ENCODE measurements at places on chromosomes 6 and 20.
A peak's percentile ranks its signal among the peaks of the same experiment; 100 is the strongest.

- no peak for DNase-seq
These were observed 855.8 kb upstream of the CITED2 start for GRCh38 chr6:140230282-140230681.

- DNase-seq: no peak
These were observed 261.4 kb downstream of the LRFN2 start for GRCh38 chr6:40325791-40326190.

DNA sequence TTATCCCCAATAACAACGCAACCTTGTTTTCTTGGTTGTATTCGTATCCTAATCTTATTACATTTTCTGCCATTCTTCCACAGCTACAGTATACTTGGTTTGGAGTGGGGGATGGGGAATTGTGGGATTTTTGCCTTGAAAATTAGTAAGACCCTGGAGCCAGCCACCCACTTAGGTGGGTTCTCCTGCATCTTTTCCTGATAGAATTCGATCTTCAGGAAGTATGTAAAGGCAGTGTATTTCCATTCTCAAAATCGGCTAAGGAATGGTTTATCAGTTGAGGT lies 1.1 kb downstream of the ITCH start:
- no peak for DNase-seq

- DNase-seq: no peak
These were observed 3.8 kb downstream of the EFHC1 start for GRCh38 chr6:52423971-52424381.

DNA sequence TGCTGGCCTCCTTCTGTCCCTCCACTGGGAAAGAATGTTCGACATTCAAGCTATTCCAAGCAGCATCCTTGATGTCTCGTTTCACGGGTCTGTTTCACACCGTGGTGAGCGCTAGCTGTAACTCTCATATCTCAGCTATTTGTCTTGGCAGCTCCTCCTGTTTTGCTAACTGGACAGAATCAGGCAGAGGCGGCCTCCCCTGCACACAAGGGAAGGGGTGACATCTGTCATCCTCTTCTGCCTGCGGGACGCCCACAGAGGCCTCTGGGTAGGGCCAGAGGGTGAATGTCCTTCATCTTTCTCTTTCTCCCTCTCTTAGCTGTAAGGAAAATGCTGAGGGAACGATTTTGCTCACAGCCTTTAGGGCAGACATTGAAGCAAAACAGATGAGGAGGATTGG lies 232.8 kb upstream of the GMDS start:
- no peak for DNase-seq

GRCh38 chr6:145055567-145055966 lies 679.8 kb downstream of the EPM2A start:
- no peak for DNase-seq

DNA sequence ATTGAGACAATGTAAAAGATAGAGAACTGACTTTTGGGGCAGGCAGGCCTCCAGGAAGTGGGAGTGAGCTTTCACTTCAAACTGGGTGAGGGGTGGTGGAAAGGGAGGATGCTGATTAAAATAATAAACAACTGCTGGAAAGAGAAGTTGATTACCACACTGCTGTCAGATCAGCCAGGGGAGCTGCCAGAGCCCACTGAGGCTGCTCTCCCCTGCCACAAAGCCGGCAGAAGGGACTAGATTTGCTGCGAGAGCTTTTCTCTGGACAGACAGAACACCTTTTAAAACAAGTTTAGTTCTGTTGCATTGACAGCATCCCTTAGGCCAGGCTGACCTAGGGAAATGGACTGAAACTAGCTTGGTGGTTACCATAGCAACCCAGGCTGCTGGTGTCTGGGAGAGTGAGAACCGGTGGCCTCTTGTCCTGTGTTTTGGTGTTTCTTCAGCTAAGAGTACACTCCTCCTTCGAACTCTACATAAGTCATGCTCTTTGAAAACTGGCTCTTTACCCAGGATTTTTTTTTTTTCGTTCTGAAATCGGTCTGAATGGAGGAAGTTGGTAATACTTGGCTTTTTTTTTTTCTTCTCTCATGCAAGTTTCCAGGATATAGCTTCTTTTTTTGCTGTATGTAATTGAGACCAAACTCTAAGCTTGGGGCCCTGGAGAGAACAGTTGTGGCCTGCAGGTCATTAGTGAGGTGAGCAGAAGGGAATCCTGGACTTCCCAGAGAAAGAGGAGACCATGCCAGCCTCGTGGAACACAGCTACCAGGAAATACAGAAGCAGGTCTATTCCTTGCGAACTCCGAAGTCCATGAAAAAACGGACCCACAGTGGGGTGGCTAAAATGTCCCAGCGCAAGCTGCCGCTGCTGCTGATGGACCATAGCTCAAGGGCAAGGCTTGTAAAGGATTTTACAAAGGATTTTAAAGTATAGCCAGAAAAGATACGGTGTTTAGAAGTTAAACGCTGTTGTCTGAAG lies 374.4 kb downstream of the UTRN start:
- DNase-seq: no peak

GRCh38 chr20:38304845-38305447 lies 990 bp downstream of the BPI start:
- DNase-seq: peak; percentile 23

DNA sequence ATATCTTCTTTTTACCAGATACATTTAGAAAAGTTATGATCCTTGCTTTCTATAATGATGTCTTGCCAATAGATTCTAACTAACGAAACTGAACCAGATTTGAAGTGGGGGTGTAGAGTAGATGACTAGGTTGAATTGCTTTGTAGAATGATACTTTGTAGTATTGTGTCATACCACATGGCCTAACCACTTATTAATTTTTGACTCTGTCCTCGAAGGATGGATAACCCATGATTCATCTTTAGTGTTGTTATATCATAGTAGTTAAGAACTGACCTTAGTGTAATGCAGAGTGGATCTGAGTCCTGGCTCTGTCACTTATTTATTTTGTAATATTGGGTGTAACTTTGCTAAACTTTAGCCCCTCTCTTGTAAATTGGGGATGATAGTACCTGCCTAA lies 4.5 kb downstream of the PHF3 start:
- no peak for DNase-seq

GRCh38 chr6:8579372-8579771 lies 144.0 kb upstream of the SLC35B3 start:
- no peak for DNase-seq

DNA sequence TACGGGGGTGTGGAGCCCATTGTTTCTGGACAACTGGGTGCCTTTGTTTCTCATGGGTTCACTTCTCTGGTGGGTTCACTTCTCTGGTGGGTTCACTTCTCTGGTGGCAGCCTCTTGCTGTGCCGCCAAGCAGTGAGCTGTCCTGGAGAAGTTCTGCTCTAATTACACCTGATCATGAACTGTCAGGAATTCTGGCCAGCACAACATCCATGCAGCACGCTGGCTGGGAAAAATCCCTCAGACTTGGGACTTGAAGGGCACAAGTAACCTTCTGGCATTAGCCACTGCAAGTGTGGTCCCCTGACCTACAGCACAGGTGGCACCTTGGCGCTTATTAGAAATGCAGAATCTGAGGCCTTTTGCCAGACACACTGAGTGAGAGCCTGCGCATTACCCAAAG lies 752.5 kb downstream of the QKI start:
- no peak for DNase-seq

DNA sequence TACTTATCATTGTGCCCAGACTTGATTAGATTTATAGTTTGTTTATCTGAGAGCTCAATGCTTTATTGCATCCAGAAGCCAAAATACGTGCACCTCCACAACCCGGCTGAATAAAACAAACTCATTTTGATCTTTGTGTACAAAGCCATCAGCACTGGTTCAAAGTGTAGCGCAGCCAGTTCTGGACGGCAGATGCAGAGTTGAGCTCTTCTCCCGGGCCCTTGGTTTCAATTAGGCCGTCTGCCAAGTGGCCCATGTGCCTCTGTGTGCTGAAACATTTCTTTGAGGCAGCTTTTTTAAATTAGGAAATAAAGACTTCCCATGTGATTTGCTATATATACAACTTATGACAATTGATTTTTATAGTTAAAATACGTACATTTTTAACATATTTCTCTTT lies 96.2 kb upstream of the RSPO3 start:
- no peak for DNase-seq

DNA sequence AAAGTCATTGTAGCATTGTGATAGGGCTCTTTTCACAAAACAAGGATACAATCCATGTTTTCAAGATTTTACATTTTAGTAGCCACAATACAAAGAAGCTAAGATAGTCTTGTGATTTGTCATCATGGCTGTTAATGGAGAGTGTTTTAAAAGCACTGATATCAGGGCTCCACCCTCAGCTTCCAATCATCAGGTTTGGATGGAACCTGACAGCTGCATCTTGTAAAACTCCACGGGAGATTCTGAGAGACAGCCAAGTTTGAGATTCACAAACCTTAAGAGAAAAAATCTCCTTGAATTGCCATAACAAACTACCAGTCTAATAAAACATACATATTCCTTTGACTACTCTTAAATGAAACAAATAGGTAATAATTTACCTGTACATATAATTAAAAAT lies 280.2 kb downstream of the ESR1 start:
- DNase-seq: no peak

DNA sequence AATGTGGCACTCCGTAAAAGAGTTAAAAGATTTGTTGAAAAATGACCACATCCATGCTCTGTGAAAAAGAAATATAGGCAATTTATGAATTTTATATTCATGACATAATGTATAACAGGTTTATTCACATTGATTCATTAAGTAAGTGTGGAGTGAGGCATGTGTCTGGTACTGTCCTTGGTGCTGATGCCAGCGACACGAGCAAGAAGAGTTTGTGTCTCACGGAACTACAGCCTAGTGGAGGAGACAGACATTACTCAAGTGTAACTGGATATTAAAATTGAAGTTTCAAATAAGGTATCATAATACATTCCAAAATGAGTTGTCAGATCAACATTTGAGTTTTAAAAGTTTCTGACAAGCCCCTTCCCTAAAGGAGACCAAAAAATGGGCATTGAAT lies 158.2 kb upstream of the PRND start:
- no peak for DNase-seq

DNA sequence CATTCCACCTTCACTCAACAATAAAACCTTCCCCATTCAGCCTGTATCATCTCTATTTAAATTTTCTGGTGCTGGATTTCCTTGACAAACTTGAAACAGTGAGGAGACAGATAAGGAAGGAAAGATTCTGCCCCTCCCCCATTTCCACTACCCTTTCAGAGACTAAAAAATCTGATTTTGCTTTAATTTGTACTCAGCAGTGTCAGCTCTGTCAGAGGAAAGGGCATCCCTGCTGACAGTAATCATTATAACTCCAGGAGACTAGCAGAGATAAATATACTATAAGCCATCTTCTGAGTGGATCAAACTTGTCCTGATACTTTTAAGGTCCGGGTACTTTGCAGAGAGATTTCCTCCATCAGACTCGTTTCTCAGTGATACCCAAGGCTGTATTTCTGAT lies 155.6 kb downstream of the SAMD5 start:
- no peak for DNase-seq

GRCh38 chr6:52929321-52930164 lies 20.0 kb upstream of the GSTA3 start:
- DNase-seq: no peak

GRCh38 chr6:170100046-170100445 lies 190.8 kb downstream of the DLL1 start:
- DNase-seq: no peak

DNA sequence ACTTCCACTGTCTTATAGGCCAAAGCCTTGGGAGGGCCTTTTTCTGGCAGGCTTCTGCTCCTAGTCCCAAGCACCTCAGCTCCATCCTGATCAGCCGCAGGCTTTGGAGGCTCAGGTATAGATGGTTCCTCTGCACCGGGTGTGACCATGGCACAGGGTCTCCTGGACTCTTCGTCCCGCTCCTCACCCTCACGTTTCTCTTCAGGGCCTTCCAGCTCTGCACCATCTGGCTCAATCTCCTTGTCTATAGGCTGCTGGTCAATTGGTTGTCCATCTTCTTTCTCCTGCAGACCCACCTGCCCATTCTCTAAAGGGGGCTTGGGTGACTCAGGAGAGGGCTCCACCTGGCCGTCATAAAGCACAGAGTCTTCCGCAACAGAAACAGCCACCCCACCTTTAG lies 37.0 kb downstream of the BFSP1 start:
- DNase-seq: no peak

- no peak for DNase-seq
These were observed 14.2 kb downstream of the TXLNB start for GRCh38 chr6:139277587-139277986.

DNA sequence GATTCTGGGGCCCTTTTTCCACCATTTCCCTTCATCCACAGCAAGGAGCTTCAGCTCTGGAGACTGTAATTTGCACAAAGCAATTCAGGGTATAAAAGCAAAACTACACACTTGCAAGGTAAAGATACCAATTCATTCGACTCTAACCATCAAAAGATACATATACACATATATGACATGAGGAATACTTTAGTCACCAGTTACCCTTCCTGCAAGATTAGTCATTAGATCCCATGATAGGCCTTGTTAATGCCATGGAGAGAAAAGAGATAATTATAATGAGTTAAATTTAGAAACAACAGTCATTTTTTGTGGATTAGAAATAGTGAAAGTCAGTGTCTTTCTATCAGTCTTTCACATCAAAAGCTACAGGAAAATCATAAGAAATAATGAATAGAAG lies 204.2 kb downstream of the KCNQ5 start:
- no peak for DNase-seq

GRCh38 chr6:1215023-1215422 lies 96.9 kb upstream of the FOXQ1 start:
- no peak for DNase-seq

- DNase-seq: peak; percentile 22
These were observed 7.1 kb upstream of the ZNF318 start for GRCh38 chr6:43376551-43376981.

Measured in activated T-cell treated with anti-CD3 and anti-CD28 coated beads for 48 hours (primary cell).